ENCODE measurements at places on chromosomes 16 and 17.

GRCh38 chr17:44273607-44274006, 5.7 kb upstream of the SLC4A1 start:
- DNase-seq = no peak

GRCh38 chr17:9890124-9890523, 14.9 kb downstream of the RCVRN start:
- peak; percentile 91 for DNase-seq

GRCh38 chr17:9217151-9218056, 196.1 kb downstream of the NTN1 start:
- DNase-seq = peak; percentile 84

- no peak for DNase-seq
These were observed 970 bp upstream of the HSD11B2 start for GRCh38 chr16:67429799-67430503.

GRCh38 chr16:71645450-71645849, 19.5 kb downstream of the MARVELD3 start:
- DNase-seq = no peak

GRCh38 chr17:18186627-18186982, 3.0 kb downstream of the ALKBH5 start:
- DNase-seq = no peak

GRCh38 chr17:79220713-79221291, 146.2 kb downstream of the ENGASE start:
- DNase-seq = peak; percentile 84

DNA sequence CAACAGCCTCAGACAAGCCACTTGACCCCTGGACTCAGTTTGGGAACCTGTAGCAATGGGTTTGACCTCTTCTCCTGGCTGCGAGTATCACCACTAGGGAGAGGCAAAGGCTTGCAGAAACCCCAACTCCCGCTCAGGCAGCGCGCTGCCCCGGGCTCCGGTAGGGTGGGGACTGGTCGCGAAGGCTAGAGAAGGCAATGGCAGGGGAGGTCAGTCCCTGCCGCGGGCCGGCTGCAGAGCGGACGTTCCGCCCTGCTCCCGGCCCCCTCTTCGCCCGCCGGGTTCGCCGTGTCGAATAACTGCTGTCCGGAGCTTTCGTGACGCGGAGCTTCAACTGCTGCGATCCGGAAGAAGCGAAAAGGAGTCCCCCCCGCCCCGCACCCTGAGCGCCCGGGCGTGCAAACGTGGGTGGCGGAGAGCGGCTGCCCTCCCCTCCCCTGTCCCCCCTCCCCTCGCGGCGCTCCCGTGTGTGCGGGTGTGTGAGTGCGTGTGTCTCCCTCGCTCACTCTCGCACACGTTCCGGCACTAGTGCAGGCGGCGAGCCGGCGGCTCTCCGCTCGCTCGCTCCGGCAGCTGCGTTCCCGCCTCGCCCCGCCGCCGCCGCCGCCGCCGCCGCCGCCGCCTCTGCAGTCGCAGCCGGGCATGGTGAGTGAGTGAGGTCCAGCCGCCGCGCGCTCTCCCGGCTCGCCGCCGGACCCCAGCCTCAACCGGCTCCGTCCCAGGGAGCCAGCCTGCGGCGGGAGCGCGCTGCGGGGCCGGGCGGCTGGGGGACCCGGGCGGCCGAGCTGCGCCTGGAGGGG, 772 bp upstream of the SHISA6 start:
- peak; percentile 79 for DNase-seq

- no peak for DNase-seq
These were observed 160.4 kb downstream of the ABCA8 start for GRCh38 chr17:68794636-68795434.

DNA sequence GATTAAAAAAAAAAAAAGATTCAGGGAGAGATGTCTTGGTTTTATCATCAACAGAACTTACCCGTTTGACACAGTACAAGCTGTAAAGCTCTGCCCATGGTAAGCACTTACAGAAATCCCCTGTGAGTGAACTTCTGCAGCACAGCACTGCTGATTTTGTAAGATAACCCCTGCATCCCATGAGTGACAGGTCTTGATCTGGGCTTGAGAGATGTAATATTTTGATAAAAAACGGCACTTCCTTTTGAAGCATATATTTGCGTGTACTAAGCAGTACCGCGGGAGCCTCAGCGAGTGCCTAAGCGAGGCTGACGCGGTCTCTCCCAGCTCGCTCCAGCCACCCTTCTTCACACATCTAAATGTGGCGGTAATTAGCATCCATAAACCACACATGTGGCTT, 50.5 kb downstream of the IKZF3 start:
- DNase-seq = no peak

DNA sequence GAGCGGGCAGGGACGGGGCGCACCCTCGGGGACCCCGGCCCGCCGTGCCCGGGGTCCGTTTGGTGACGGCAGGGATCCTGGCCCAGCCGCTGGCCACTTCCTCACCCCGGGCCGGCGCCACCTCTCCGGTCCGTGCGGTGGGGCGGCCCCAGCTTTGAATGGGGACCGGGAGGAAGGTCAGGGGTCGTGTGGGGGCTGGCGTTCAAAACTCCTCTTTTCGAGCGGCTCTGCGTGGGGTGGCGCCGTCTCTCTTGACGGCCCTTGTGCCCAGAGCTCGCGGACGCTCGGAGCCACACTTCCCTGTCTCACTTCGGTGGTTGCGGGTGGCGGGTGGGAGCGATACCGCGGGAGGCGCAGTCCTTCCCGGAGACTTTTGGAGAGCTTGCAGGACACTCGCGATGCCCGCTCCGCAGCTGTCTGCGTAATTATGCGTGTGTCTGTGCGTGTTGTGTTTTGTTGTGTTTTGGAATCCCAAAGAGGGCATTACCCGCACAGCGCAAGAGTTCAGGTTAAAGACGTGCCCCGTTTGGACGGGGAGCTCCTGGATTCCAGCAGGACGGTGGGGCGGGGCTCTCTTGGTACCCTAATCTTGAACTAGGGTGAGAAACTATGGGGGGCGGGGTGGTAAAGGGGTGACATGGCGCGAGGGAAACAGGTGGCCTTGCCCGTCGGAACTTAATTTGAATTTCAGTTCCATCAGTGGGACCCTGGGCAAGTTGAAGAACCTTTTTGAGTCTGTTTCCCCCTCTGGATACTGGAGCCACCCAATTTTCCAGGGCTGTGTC, 637 bp downstream of the PLCG2 start:
- DNase-seq = no peak

DNA sequence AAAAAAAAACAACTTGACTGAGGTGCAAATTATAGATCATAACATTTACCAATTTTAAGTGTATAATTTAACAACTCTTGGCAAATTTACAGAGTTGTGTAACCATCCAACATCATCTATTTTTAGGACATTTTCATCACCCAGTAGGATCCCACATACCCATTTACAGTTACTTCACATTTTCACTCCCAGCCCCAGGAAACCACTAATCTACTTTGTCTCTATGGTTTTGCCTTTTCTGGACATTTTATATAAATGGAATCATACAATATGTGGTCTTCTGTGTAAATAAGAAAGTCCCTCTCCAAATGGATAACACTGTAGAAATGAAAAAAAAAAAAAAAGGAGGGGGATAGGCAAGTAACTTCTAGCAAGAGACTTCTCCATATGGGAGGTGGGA, 26.1 kb upstream of the XYLT1 start:
- no peak for DNase-seq

GRCh38 chr16:62386411-62386810, 350.2 kb upstream of the CDH8 start:
- DNase-seq = no peak

GRCh38 chr16:68563631-68564381, 24.7 kb downstream of the ZFP90 start:
- DNase-seq = no peak

GRCh38 chr16:3577302-3577752, at the start of gene NLRC3:
Gene NLRC3 (minus strand): TSS chr16:3577403. CDS start chr16:3565036, 12,367 bp downstream.
- no peak for DNase-seq

DNA sequence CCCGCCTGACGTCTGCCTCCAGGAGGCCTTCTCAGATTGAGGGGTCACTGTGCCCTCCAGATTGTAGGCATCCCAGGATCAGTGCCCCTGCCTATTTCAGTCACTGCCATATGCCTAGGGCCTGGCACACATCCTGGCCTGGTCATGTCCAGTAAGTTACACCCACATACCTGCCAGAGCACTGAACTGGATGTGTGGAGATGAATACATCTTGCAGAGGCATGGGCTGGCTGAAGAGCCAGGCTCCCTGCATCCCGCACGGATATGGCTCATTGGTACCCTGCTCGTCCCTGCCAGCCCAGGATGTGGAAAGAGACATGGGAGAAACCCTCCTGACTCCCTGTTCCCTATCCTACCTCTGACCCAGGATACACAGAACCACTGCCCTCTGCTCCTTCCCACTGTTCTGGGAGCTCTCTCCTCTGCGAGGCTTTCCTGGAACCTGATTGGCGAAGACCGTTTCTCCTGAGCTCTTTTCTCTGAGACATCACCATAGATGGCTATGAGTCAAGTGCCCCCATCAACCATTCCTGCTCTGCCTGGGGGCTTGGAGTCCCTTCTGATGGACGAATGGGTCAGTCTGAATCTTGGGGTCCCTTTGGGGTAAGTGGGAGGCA, 40.0 kb upstream of the TAC4 start:
- no peak for DNase-seq

- DNase-seq = no peak
These were observed 45.1 kb upstream of the ARL6IP1 start for GRCh38 chr16:18846416-18846815.

- DNase-seq = peak; percentile 83
These were observed 62.1 kb downstream of the RMI2 start for GRCh38 chr16:11407047-11407982.

- DNase-seq = peak; percentile 19
These were observed 15.4 kb downstream of the NOG start for GRCh38 chr17:56608944-56609343.

DNA sequence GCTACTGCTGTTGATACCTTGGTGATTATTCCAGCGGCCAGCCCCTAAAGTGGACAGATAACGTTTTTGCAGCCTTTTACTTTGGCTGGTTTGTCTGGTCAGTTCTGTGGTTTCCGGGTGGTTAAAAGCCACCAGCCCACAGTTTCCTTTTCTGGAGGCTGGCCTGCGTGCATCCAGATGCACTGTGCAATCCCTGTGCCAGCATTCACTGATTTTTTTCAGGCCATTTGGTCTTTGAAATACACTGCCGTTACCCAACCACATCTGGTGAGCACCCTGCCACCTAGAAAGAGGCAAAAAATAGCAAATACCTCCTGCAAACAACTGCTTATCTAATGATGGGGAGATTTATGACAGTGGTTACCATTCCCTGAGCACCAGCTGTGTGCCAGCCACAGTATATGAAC, 797 bp downstream of the NUDT7 start:
- peak; percentile 66 for DNase-seq

GRCh38 chr17:51427856-51428255, 167.5 kb downstream of the UTP18 start:
- DNase-seq = no peak

GRCh38 chr17:75047398-75048098, 523 bp downstream of the KCTD2 start:
- peak; percentile 73 for DNase-seq

- DNase-seq = peak; percentile 97
These were observed at the start of gene MRC2 for GRCh38 chr17:62627219-62627903. Gene MRC2 (plus strand): TSS chr17:62627670. CDS start chr17:62627803, 133 bp downstream.

DNA sequence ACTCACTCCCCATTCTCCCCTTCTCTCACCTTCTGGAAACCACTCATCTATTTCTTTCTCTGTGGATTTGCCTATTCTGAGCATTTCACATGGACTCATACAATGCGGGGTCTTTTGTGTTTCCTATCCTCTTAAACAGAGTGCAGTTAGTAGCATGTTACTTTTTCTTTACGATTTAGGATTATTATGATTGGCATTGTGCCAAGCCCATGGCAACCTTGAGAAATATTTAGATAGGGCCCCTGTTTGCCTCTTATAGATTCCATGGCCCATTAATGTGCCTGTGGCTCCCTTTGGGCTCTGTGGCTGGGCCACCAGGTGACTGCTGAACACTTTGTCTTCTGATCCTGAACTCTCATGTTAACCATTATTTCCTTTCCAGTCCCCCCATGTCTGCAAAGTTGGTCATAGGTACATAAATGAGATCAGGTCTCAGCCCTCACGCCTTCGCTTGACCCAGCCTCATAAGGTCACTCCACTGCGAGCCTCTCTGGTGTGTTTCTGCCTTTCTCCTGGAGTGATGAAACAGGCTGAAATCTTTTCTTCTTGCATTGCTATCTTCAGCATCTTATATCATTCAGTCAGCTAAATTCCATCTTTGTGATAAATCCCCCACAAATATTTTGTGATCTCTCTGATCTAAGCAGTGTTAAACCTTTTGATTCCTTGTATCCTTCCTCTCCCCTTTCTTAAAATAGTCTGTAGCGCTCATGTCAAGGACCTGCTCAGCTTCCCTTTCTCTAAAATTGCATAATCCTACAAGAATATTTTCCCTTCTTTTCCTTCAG, 44.0 kb downstream of the MYH3 start:
- no peak for DNase-seq

DNA sequence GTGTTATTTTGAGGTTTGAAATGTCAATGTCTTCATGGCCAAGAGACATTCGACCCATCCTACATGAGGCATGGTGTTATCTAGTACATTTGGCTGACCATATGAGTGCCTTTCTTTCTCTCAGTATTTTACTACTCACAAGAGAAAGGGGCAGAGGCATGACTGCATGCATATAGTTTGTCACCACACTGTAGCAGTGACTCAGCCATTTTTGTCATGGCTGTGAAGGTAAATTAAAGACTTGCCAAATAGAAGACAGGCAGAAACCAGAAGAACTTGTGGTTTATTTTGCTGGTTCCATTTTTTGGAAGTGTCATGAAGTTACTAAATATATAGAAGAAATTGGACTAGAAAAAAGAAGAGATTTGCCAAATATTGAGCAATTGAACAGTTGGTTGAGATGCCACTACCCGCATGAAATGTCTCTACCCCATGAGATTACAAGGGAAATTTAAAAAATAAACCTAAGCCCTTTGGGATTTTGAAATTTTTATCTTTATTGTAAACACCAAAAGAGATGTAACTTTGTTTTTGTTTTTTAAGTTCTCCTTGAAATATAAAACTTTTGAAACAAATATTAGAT, 170.3 kb downstream of the CHD9 start:
- DNase-seq = peak; percentile 55

DNA sequence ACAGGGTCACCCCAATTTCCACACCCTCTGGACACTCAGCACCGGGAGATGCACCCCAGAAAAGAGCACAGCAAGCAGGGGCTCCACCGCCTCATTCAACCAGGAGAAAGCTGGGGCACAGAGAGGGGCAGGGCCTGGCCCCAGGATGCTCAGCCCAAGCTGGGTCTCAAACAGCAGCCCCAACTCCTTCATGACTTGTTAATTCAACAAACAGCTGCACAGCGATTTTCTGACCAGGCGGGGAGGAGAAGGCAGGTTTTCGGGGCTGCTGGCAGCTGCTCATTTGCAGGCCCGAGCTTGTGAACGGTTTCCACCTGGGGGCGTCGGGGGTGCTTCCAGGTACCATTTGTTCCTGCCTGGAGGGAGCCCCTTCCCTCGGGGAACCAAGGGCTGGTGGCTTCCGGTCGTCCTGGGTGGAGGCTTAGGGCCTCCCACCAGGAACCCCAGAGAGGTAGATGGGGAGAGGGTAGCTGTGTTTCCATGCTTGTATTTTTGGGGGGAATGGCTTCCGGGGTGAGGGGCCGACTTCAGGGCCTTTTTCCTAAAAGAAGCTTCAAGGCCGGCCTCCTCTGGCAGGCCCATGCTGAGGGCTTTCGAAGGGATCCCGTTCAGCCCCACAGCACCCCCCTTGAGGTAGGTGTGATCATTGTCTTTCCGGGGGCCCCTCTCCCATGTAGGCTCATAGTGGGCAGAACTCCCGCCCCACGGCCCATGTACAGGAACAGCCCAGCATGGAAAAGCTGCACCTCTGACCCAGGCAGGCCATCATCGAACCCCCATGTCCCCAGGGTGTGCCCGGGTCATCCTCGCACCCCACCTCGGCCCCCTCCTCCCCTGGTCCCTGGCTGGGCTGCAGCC, 191.6 kb upstream of the GSE1 start:
- DNase-seq = no peak

GRCh38 chr17:69779378-69780214, 295.4 kb upstream of the KCNJ16 start:
- DNase-seq = no peak

Data from islet precursor cell (in vitro differentiated cells).